ENCODE measurements at places on chromosomes 13 and 19.
A peak's percentile ranks its signal among the peaks of the same experiment; 100 is the strongest.

DNA sequence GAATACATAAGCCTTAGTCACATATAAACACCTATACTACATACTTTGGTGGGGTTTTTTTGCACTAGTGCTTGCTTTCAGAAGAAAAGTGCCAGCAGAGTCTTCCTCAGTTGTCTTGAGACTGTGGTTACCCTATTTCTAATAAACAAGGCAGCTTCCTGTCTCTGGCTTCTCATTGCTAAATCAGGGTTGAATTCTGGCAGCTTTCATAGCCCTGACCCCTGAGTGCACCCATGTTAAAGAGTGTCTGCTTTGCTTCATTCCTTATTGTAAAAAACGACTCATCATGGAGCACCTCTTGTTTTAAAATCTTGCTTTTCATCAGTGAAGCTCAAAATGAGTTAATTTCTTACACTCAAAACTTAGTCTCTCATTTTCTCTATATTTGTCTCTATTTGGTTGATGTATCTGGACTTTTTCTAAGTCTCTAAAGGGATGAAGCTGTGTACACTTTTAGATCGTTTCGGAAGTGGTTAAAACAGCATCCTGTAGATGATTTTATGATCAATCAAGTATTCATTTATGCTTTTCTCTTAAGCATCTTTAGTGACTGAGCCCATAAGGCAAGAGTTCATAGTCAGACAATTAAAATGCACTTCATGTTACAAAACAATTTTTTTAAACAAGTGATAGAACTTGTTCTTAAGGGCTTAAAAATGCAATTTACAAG, 72.1 kb downstream of the KLF12 start:
- no peak for DNase-seq

- no peak for DNase-seq
Observed at GRCh38 chr19:3919793-3920192, 13.1 kb upstream of the NMRK2 start.

GRCh38 chr13:40204246-40204645, 462.2 kb downstream of the FOXO1 start:
- no peak for DNase-seq

- peak; percentile 91 for DNase-seq
Observed at GRCh38 chr19:44753932-44754749, 5.6 kb downstream of the BCL3 start.

All from stimulated activated CD4-positive, alpha-beta T cell treated with anti-CD3 and anti-CD28 coated beads, TNF-alpha, amount 100 ng/mL, for 48 hours (primary cell).